Endothelial cell of umbilical vein (primary cell): ENCODE measurements at places on chromosomes 2 and 18. TPM values are rescaled to one million over a fixed set of nuclear protein-coding genes. Genes with fewer than 3 reads are reported as not detected.

The HOXD8 gene
- 14.9 and 15.6 TPM in 2 replicates for total RNA-seq

The LONRF2 gene
- not detected in 2 replicates for total RNA-seq

The DCC gene
- not detected in 2 replicates for total RNA-seq

The GIGYF2 gene
- 54.2 and 56.4 TPM in 2 replicates for total RNA-seq

The FHOD3 gene
- 0.58 and 1.5 TPM in 2 replicates for total RNA-seq

The COPS9 gene
- 189 and 196 TPM in 2 replicates for total RNA-seq

The C2orf15 gene
- total RNA-seq: not detected in 2 replicates

The SCYGR4 gene
- total RNA-seq: not detected in 2 replicates

The SAG gene
- not detected in 2 replicates for total RNA-seq

The MAP3K20 gene
- 31.5 and 32.0 TPM in 2 replicates for total RNA-seq

The TCF7L1 gene
- total RNA-seq: 13.2 and 17.4 TPM in 2 replicates

The CYP27C1 gene
- not detected in 2 replicates for total RNA-seq

The NEDD4L gene
- 78.9 and 95.9 TPM in 2 replicates for total RNA-seq

The POTEI gene
- total RNA-seq: 0.13 and 0.16 TPM in 2 replicates

The GRB14 gene
- 2.7 and 10.3 TPM in 2 replicates for total RNA-seq

The SIX3 gene
- total RNA-seq: not detected in 2 replicates

The PPIG gene
- total RNA-seq: 36.7 and 44.9 TPM in 2 replicates

The AMMECR1L gene
- total RNA-seq: 20.7 and 21.5 TPM in 2 replicates

The DSC3 gene
- total RNA-seq: 0.18 and 0.23 TPM in 2 replicates

The CDH20 gene
- not detected in 2 replicates for total RNA-seq

The ARPC2 gene
- total RNA-seq: 455 and 483 TPM in 2 replicates

The FSHR gene
- total RNA-seq: not detected in 2 replicates

The SCG2 gene
- total RNA-seq: not detected in 2 replicates

The ZC3H8 gene
- total RNA-seq: 7.1 and 7.8 TPM in 2 replicates

The DYSF gene
- total RNA-seq: 134 and 152 TPM in 2 replicates

The ZAP70 gene
- total RNA-seq: not detected in 2 replicates

The CNTNAP5 gene
- total RNA-seq: not detected in 2 replicates

The GPBAR1 gene
- 0.60 and 0.75 TPM in 2 replicates for total RNA-seq

The PIEZO2 gene
- total RNA-seq: 5.0 and 11.2 TPM in 2 replicates

The SEMA4F gene
- total RNA-seq: 5.9 and 6.0 TPM in 2 replicates

The FLACC1 gene
- 1.4 TPM in 2 replicates for total RNA-seq

The SERPINB12 gene
- total RNA-seq: not detected in 2 replicates

The DNAH6 gene
- 0.24 and 0.25 TPM in 2 replicates for total RNA-seq

The FAHD2B gene
- total RNA-seq: 9.2 and 12.0 TPM in 2 replicates

The REG1B gene
- total RNA-seq: not detected in 2 replicates

The NCK2 gene
- 38.4 and 39.1 TPM in 2 replicates for total RNA-seq

The SLC9A2 gene
- total RNA-seq: not detected in 2 replicates

The LIMS4 gene
- 14.4 and 35.7 TPM in 2 replicates for total RNA-seq

The BUB1 gene
- 54.1 and 66.4 TPM in 2 replicates for total RNA-seq

The ATP6V1B1 gene
- 0.60 and 0.77 TPM in 2 replicates for total RNA-seq

The TMEM178A gene
- total RNA-seq: 0.90 and 2.8 TPM in 2 replicates

The CFAP65 gene
- total RNA-seq: not detected in 2 replicates

The IFIH1 gene
- total RNA-seq: 4.7 and 6.9 TPM in 2 replicates

The AQP12B gene
- total RNA-seq: not detected in 2 replicates
